ENCODE measurements at places on chromosomes 1 and 21.
A peak's percentile ranks its signal among the peaks of the same experiment; 100 is the strongest.

DNA sequence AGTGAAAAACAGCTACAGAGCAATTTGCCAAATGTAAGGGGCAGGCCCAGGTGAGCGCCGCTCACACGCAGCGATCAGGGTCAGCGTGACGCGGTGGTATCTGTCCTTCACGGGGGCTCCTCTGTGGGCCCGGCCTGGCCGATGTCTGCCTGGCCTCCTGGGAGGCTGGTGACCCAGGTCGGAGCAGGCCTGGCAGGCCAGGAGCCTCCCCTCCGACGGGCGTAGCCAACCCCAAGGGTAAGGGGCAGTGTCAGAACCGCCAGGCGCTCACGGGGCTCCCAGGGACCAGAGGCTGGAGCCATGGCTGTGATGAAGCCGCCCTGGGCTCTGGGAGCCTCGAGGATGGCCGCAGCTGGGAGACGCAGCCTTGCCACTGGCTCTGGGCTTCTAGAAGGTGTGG, 72.1 kb downstream of the MORN1 start:
- DNase-seq, result no peak

DNA sequence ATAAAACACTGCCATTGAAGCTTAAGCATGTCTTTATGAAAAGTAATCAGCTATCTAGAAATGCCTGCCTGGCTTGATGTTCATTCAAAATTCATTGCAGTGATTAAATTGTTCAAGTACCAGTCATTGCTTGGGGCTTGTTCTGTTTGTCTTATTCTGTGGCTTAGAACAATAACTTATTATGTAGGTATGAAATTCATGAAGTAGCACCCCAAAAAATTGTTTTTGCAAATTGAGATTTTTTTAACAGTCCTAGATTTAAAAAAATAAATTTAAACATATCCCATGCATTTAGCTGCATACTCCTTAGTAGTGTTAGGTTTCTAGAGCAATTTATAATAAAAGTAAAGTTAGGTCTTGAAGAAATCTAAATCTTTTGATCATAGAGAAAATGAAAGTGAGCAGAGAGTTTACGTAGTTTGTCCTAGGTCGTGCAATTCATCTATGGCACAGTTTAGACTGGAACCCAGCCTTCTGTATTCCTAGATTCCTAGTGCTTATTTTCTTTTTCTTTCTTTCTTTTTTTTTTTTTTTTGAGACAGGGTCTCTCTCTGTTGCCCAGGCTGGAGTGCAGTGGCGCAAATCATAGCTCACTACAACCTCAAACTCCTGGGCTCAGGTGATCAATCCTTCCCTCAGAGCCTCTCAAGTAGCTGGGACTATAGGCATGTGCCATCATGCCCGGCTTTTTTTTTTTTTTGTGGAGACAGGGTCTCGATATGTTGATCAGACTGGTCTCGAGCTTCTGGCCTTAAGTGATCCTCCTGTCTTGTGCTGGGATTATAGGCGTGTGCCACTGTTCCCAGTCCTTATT, 9.3 kb downstream of the MIER1 start:
- DNase-seq, result no peak

DNA sequence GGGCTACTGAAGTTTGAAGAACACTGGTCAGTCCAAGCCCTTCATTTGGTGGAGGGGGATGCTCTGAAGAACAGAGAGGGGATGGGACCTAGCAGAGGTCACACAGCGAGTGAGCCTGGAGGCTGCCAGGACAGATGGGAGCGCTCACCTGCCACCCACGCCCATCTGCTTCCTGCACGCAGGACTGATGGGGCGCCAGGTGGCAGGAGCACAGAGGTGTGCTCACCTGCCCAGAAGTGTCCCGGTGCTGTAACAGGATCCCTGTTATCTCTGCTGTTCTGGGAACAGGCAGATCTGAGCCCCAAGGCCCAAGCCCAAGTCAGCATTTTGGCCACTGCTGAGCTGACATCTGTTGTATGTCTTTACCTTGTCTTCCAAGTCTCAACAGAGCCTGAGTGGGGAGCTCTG, 40.5 kb downstream of the EPHB2 start:
- no peak for DNase-seq

GRCh38 chr21:22575165-22575584, 1577.0 kb downstream of the NCAM2 start:
- peak; percentile 1 for DNase-seq

DNA sequence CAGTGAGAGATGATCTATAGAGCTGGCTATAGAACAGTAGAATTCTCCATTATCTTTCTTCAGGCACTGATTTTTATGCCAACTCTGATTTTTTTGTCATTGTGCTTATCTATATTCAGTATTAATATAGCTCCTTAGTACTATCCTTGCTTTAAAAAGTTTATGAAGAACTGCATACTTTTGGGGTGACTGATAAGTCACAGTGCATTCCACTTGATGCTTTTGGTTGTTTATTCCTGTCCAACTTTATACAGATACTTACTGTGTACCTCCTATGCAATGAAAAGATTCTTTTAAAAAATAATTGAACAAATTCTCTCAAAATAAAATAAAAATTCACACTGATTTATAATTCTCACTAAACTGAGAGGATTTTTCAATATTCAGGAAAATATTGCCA, 71.6 kb downstream of the COL24A1 start:
- DNase-seq, result no peak

- no peak for DNase-seq
Measured at GRCh38 chr1:203461717-203462116, 13.9 kb upstream of the PRELP start.

GRCh38 chr1:160217481-160218051, 12.4 kb downstream of the PEA15 start:
- DNase-seq, result no peak

DNA sequence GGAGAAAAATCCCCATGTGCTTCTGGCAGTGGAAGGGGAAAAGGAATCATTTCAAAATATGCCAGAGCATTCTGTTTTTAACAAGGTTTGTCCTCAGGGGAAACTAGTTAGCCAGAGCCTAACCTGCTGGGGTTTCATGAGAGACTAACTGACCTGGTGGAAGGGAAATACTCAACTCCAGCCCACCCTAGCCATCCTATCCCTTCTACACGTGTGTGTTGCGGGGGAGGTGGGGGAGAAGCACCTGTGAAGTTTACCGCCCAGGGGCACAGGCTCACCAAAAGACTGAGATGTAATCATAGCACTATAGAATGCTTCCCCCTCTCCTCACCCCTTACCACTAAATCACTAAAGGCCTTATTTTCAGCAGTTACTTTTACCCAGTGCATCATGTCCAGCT, 139.5 kb downstream of the GRIK3 start:
- no peak for DNase-seq

DNA sequence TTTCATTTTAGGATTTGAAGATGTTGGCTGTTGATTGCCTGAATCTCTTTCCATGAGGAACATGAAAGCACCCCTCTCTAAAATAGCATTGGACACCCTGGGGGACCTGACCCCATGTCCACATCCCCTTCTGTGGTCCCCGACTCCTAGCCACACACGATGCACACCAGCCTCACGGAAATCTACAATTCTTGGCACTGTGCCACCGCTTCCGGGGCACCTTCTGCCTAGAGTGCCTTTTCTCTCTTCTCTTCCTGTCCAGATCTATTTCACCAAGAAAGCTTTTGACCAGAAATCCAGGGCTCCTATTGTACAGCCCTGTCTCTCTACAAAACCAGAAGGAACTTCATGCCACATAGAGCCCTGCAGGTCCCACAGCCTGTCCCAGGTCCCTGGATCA, 50.3 kb downstream of the MYSM1 start:
- DNase-seq, result no peak

DNA sequence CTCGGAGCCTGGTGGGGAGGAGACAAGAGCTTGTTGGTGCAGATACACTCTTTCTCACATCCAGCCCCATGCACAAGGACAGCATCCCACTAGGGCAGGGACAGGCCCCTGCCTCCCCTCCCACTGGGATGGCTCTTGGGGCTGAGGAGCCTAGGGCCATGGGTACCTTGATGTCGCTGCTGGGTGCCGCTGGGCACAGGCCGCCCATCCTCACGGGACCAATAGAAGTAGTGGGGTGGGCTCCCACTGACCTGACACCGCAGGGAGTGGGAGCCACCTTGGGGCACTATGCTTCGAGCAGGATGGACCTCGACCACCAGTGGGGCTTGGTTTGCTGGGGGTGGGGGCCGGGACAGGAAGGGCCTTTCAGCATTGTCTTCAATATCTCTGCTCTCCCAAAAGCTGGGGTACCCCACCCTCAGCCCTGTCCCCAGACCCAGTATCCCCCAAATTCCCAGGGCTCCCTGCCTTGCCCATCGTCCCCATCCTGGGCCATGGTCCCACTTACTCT, 47.7 kb downstream of the LDLRAD2 start:
- no peak for DNase-seq

GRCh38 chr1:91502672-91503184, 2.1 kb downstream of the CDC7 start:
- no peak for DNase-seq

- DNase-seq, result no peak
Measured at GRCh38 chr1:67094191-67094590, 40.2 kb upstream of the SLC35D1 start.

DNA sequence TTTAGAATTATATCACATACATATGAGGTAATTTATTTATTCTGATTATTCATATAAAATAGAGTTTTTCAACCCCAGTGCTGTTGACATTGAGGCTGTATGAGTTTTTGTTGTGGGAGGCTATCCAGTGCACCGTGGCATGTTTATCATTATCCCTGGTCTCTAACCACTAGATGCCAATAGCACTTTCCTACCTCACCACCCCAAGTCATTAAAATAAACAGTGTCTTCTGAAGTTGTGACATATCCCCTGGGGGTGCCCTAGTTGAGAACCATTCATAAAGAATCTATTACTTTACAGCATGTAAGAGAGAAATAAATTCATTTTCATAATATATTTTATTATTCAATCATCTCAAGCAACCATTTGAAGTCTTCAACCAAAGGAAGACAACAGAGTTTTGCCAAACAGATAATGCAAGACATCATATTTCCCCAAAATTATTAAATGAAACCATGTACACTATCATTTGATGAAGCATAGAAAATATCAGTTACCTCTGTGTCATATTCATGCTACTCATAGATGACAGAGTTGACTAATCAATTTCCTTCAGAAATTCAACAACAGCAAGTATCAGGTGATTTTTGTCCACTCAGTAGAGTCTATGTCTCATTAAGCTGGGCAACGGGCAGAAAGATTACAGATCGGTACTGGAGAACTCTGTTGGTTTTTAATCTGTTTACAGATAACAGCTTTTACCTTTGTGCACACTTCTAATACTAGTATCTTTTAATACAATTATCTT, 39.5 kb upstream of the RGS1 start:
- no peak for DNase-seq

DNA sequence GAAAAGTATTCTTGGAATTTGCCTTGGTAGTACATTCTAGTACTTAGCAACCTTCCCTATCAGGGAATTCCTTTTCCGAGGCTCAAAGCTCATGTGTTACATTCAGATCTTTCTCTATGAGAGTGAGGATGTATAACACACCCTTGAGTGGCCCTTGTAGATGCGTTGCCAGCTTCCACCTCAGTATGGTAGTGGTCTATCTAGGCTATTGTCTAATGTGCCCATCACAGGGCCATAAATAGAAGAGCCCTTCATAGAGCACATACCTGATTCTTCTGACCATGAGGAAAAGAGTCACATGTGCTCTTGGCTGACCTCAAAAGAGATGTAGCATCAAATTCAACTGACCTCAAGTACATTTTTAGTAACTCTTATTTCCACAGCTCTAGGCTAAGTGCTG, 14.0 kb upstream of the ZC3H11B start:
- DNase-seq, result no peak

- no peak for DNase-seq
Measured at GRCh38 chr1:54331843-54332463, 74.2 kb downstream of the SSBP3 start.

- DNase-seq, result no peak
Measured at GRCh38 chr1:15577691-15578090, 7.2 kb downstream of the AGMAT start.

DNA sequence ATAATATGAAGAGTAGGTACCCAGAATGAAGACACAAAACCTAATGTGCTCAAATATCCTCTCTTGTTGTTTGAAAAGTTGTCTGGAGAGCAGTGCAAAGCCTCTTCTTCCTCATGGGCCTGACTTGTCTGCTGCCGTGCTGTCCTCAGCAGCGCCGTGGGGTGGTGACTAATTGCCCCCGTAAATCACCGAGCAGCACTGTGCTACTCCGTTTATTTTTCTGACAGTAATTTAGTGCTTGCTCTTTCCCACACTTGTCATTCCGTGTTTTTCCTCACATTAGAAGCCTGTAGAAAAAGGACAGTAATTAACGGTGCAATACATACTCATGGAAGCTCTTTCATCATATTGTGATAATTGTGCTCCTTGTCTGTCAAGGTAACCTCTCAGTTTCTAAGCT, 114.8 kb upstream of the BARHL2 start:
- peak; percentile 13 for DNase-seq

GRCh38 chr1:65119951-65120350, 28.1 kb upstream of the AK4 start:
- DNase-seq, result no peak

DNA sequence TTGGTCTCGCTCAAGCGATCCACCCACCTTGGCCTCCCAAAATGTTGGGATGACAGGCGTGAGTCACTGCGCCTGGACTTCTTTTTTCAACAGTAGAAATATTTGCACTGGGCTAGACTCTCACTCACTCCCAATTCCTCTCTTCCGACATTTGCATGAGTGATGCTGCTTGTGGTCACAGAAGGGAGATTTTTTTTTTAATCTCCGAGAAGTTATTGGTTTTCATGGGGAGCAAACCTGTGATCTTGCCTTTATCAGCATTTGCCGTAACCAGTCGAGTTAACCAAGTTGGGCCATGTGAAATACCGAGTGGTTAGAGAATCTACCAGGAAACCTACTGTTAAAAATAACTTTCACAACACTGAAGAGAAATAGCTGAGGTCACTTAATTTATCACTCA, 21.1 kb downstream of the ERG start:
- DNase-seq, result no peak

DNA sequence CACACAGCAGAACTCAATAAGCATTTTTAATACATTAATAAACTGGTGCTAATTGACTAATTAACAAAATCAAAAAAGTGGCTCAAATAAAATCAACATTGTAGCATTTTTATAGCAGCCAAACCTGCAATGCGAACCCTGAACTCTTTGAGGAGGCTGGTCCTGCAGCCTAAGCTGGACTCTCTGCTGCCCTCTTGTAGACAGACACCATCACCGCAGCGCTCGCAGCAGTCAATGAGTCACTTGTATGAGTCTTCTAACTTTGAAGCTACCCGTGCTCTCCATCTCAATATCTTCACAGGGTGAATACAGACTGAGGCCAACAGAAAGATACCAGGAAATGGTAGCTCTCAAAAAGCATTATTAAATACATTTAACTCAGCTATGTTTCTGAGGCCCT, 9.7 kb upstream of the KRTAP7-1 start:
- DNase-seq, result no peak

DNA sequence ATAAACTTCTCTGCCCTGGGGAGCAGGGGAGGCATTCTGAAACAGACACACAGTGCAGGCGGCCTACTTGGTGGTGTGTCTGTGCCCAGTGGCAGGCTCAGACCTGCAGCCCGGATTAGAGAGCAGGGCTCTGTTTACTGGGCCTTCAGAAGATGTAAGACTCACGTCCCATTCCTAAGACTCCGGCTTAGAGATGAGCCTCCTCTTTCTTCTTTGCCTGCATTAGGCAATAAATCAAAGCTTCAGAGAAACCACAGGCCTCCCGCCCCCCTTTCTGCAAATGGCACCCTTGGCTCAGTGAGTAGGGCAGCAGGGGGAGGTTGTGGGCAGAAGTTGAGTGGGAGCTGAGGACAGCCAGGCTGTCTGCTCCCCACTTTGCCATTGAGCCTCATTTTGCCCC, 35.8 kb downstream of the LGR6 start:
- DNase-seq, result no peak

Data from right kidney (tissue), 9 donors.